ENCODE measurements at places on chromosomes 16 and 17. TPM values are rescaled to one million over a fixed set of nuclear protein-coding genes. Genes with fewer than 3 reads are reported as not detected.
A peak's percentile ranks its signal among the peaks of the same experiment; 100 is the strongest.

- peak overlapping the region; percentile 6 for H3K27ac ChIP-seq
- peaks cover 56% of the 10 kb centered on the region for H3K4me1 ChIP-seq
- H3K27me3 ChIP-seq: no peaks in the 10 kb centered on the region
- no peaks in the 10 kb centered on the region for H3K36me3 ChIP-seq
- H3K4me3 ChIP-seq: no peak overlapping the region
Observed at GRCh38 chr17:59381716-59382570, 50.5 kb downstream of the YPEL2 start.

DNA sequence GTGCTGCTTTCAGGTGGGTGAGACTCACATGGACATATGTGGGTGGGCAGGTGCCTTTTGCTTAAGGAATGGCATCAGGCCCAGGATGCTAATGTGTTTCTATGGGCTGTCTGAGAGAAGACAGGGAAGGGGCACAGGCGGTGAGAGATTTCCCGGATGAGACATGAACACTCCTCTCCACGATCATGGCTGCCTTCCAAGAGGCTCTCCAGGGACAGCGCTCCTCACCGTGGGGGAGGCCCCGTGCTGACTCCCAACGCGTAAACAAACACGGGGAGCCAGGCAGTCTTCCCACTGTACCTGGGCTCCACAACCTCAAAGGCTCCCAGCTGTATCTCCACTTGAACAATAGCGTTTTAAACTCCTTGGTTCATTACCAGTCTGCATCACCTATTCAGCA lies 42.8 kb downstream of the CDK5R1 start:
- no peak overlapping the region for H3K4me3 ChIP-seq
- DNase-seq: no peak
- no peaks in the 10 kb centered on the region for H3K27me3 ChIP-seq
- H3K27ac ChIP-seq: peak overlapping the region; percentile 76

- peaks cover 7% of the 10 kb centered on the region for H3K4me1 ChIP-seq
- H3K36me3 ChIP-seq: no peaks in the 10 kb centered on the region
- H3K27me3 ChIP-seq: no peaks in the 10 kb centered on the region
- no peak overlapping the region for H3K4me3 ChIP-seq
Observed at GRCh38 chr16:88352261-88353200, 30.2 kb upstream of the ZNF469 start.

Gene RNF43
- 1.6 TPM for total RNA-seq

Gene MYH11
- total RNA-seq: 113 TPM

DNA sequence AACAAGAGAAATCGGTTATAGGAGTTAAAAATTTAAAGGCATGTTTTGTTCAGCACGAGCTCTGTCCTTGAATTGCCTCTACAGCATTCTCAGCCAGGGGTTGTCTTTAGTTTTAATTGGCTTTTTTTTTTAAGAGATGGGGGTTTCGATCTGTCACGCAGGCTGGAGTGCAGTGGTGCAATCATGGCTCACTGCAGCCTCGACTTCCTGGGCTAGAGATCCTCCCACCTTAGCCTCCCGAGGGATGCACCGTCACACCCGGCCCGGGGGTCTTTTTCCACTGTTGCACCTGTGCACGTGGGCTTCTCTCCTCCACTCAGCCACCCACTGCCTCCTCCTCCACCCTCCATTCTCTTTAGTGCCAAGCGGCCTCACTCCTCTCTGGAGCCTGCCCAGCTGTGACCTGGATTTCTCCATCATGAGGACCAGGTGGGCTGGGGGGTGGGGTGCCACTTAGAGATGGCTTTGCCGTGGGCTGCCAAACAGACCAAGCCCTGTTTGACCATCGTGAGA lies 106.8 kb upstream of the SEC14L1 start:
- H3K4me3 ChIP-seq: no peak overlapping the region
- H3K27ac ChIP-seq: no peak overlapping the region
- DNase-seq: no peak
- no peaks in the 10 kb centered on the region for H3K27me3 ChIP-seq

Gene LHX1
- total RNA-seq: not detected

Gene MOSMO
- total RNA-seq: 28.6 TPM

GRCh38 chr16:17412221-17412620 lies 58.5 kb downstream of the XYLT1 start:
- no peaks in the 10 kb centered on the region for H3K27me3 ChIP-seq
- H3K4me3 ChIP-seq: no peak overlapping the region
- DNase-seq: no peak
